ENCODE measurements at places on chromosomes 2 and 18. TPM values are rescaled to one million over a fixed set of nuclear protein-coding genes. Genes with fewer than 3 reads are reported as not detected.

GRCh38 chr2:204187229-204188083 is 250.9 kb downstream of the ICOS start:
- H3K27me3 ChIP-seq, result peaks cover 13% of the 10 kb centered on the region
- H3K4me1 ChIP-seq, result peaks cover 23% of the 10 kb centered on the region
- H3K4me3 ChIP-seq, result no peak overlapping the region

Gene CD226
- total RNA-seq, result 106 TPM

Gene SLC40A1
- total RNA-seq, result 30.9 TPM

- no peaks in the 10 kb centered on the region for H3K27me3 ChIP-seq
- no peaks in the 10 kb centered on the region for H3K36me3 ChIP-seq
- H3K27ac ChIP-seq, result peak overlapping the region; percentile 11
These were observed 35.9 kb downstream of the ADI1 start for GRCh38 chr2:3483227-3483985.

DNA sequence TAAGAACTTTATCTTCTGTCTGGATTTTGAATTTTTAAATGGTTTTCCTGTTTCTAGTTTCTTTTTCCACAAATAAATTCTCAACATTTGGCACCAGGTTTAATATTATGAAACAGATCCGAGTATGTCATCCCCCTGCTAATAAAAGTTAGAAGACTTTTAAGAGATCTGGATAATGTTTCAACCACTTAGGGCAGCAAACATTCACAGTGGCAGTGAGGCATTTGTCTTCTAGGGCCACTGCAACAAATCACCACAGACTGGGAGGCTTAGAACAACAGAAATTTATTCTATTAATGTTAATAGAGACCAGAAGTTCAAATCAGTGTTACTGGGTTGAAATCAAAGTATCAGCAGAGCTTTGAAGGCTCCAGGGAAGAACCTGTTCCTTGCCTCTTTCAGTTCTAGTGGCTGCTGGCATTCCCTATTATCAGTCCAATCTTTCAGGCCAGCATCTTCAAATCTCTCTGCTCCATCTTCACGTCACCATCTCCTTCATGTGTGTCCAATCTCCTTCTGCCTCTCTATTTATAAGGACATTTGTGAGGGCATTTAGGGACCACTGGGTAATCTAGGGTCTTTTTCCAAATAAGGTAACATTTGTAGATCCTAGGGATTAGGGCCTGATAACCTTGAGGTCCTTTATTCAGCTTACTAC is 23.4 kb downstream of the ACSL3 start:
- no peaks in the 10 kb centered on the region for H3K27me3 ChIP-seq
- no peak overlapping the region for H3K27ac ChIP-seq
- no peak for DNase-seq
- peaks cover 26% of the 10 kb centered on the region for H3K4me1 ChIP-seq
- no peaks in the 10 kb centered on the region for H3K36me3 ChIP-seq

- no peak for DNase-seq
- H3K4me3 ChIP-seq, result no peak overlapping the region
- no peaks in the 10 kb centered on the region for H3K4me1 ChIP-seq
- H3K27ac ChIP-seq, result no peak overlapping the region
- H3K36me3 ChIP-seq, result no peaks in the 10 kb centered on the region
These were observed 339.5 kb downstream of the TXNL1 start for GRCh38 chr18:56298935-56299334.

DNA sequence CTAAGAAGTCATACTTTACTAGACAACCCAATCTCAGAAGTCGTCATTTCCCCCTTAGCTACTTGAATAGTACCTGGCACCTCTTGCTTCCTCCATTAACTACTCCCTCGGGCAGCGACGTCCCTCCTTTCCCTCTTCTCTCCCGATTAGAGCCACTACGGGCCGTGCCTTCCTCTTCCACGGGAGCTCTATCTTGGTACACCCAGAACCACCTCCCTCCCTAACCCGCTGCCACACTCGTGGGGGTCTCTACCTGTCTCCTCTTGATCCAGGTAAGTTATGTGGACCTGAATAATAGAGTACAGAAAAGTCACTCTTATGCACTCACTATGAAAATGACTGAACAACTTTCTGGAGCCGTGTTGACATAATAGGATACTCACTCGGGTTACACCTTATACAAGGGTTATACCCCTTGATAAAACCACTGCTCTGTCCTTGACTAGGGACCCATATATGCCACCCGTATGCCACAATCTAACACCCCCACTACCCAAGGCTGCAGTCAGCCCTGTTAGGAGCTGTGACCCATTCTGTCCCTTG is 595 bp upstream of the HDHD2 start:
- DNase-seq, result no peak
- H3K27me3 ChIP-seq, result no peaks in the 10 kb centered on the region
- peak overlapping the region; percentile 98 for H3K27ac ChIP-seq

DNA sequence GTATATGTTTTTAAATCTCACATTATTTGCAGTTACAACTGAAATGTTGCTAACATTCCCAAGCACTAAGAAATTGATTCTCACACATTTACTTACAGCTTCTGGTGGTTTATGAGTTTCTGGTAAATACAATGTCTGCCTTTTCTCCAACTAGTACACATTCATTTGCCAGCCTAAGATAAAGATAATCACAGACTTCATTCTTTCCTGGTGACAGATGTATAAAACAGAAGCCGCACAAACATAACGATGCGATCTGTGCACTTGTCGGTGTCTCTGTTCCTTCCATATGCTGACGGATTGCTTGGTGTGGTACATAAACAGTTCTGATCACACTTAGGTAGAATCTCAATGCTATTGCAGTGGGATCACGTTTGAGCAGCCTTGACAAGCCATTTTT is 100.4 kb upstream of the DDX18 start:
- no peak for DNase-seq
- no peak overlapping the region for H3K4me3 ChIP-seq
- peaks cover 14% of the 10 kb centered on the region for H3K27me3 ChIP-seq
- no peaks in the 10 kb centered on the region for H3K36me3 ChIP-seq

Gene MROH2A
- not detected for total RNA-seq

GRCh38 chr2:97958184-97958583 is 37.6 kb downstream of the TMEM131 start:
- H3K27me3 ChIP-seq, result no peaks in the 10 kb centered on the region
- H3K4me1 ChIP-seq, result peaks cover 52% of the 10 kb centered on the region
- no peak overlapping the region for H3K4me3 ChIP-seq
- H3K27ac ChIP-seq, result peak overlapping the region; percentile 39
- DNase-seq, result no peak
- H3K36me3 ChIP-seq, result peaks cover 2% of the 10 kb centered on the region

DNA sequence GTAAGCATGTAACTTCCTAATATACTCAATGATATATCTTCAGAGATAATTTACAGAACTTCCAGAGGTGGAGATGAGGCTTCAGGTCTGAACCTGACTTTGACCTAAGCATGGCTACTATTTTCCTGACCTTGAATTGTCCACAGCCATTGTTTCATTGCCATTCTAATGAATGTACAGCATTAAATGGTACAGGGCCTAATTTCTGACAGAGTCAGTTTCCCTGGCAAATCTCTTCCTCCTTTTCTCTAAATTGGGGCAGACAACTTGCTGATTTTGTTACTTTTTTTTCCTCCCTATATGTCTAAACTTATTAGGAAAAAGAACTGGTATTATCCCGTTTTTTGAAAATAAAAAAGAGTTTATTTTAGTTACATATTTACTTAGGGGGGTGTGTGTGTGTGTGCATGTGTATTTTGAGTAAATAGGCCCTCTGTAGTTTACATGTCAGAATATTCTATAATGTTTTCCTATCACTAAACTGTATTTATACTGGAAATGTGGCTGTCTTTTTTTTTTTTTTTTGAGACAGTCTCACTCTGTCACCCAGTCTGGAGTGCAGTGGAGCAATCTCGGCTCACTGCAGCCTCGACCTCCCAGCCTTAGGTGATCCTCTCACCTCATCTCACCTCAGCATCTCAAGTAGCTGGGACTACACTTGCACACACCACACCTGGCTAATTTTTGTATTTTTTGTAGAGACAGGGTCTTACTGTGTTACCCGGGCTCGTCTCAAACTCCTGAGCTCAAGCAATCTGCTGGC is 43.3 kb upstream of the SCN9A start:
- H3K4me3 ChIP-seq, result no peak overlapping the region
- no peak overlapping the region for H3K27ac ChIP-seq
- H3K36me3 ChIP-seq, result no peaks in the 10 kb centered on the region
- H3K27me3 ChIP-seq, result no peaks in the 10 kb centered on the region
- no peaks in the 10 kb centered on the region for H3K4me1 ChIP-seq

DNA sequence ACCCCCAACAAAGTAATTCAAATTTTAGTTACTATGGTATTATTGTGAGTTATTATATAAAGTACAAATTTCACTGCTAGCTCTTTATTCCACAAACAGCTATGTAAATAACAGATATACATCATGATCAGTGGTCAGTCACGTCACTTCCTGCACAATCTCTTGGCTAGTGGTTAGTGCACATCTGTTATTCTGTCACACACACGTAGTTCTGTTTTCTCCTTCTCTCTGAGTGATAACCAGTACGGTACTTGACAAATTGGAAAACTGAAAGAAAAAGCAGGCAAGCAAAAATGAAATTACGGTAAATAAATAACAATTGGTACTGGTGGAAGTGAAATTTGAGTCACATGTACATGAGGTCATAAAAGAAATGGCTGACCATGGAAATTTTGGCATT is 728.7 kb downstream of the CCDC85A start:
- H3K4me1 ChIP-seq, result no peaks in the 10 kb centered on the region
- no peak for DNase-seq
- no peak overlapping the region for H3K4me3 ChIP-seq
- no peaks in the 10 kb centered on the region for H3K36me3 ChIP-seq

Gene FRZB
- total RNA-seq, result not detected

DNA sequence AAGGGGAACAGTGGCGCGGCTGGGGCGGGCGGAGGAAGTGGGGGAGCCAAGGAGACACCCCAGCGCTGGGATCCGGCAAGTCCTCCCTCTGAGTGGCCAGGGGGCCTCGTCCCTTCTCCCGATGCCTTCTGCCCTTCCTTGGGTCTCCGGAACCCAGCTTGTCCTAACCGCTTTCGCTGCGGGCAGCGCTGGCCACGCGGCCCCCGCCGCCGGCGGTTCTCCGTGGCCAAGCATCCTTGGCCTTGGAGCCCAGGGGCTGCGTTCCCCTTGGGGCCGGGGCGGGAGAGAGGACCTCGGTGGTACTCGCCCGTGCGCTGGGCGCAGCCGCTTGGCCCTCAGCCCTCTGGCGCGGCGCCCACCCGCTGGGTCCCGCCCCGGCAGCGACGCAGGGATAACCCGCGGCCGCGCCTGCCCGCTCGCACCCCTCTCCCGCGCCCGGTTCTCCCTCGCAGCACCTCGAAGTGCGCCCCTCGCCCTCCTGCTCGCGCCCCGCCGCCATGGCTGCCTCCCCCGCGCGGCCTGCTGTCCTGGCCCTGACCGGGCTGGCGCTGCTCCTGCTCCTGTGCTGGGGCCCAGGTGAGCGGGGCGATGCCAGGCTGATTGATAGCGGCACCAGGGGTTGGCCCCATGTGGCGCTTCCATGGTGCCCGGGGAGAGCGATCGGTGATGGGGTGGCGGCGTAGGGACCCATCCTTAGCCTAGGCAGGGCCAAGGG is 128.7 kb downstream of the UXS1 start:
- DNase-seq, result no peak
- H3K27me3 ChIP-seq, result peaks cover 15% of the 10 kb centered on the region
- peak overlapping the region; percentile 53 for H3K27ac ChIP-seq
- peaks cover 21% of the 10 kb centered on the region for H3K4me1 ChIP-seq

GRCh38 chr2:29632018-29632417 is 289.4 kb downstream of the ALK start:
- no peaks in the 10 kb centered on the region for H3K36me3 ChIP-seq
- H3K4me1 ChIP-seq, result no peaks in the 10 kb centered on the region
- no peak for DNase-seq
- peaks cover 61% of the 10 kb centered on the region for H3K27me3 ChIP-seq

DNA sequence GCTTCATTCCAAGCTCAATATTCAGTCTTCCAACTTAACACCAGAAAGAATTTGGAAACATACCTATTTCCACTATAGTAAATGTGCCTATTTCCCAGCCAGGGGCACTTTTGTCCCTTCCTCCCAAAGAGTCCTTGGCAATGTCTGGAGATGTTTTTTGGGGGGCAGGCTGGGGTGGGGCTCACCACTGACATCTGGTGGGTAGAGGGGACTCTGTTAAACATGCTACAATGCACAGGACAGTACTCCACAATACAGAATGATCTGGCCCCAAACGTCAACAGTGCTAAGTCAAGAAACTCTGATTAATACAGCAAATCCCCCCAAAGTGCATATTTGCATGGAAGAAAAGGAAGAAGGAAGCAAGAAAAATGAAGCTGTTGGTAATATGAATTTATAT is 61.7 kb downstream of the SMIM21 start:
- H3K36me3 ChIP-seq, result no peaks in the 10 kb centered on the region
- DNase-seq, result no peak
- peaks cover 2% of the 10 kb centered on the region for H3K4me1 ChIP-seq
- no peak overlapping the region for H3K4me3 ChIP-seq
- H3K27me3 ChIP-seq, result peaks cover 9% of the 10 kb centered on the region
- H3K27ac ChIP-seq, result no peak overlapping the region

Gene MITD1
- 24.5 TPM for total RNA-seq

Gene SIX3
- total RNA-seq, result not detected

GRCh38 chr2:31324016-31324633 is 90.2 kb downstream of the EHD3 start:
- peak overlapping the region; percentile 90 for H3K4me3 ChIP-seq
- peaks cover 41% of the 10 kb centered on the region for H3K4me1 ChIP-seq
- no peaks in the 10 kb centered on the region for H3K36me3 ChIP-seq

Gene IFIH1
- total RNA-seq, result 56.0 TPM

DNA sequence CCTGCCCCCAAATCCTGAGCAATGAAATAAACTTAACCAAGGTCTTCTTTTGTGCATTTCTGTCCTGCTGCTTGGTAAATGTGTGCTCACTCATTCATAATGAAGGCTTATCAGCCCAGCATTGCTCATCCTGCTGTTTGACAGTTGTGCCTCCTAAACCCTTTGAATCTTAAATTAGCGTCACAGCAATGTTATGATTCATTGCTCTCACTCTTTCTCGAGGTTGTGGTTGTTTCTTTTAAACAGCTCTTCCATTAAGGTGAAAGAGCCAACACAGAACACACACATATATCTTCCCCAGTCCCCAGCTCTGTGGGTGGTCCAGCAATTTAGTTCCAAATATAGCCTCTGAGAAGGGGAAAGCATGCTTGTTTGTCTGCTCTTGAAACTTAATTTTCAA is 84.0 kb downstream of the EVA1A start:
- H3K36me3 ChIP-seq, result peaks cover 3% of the 10 kb centered on the region
- H3K4me3 ChIP-seq, result no peak overlapping the region
- H3K4me1 ChIP-seq, result no peaks in the 10 kb centered on the region
- no peak for DNase-seq
- H3K27me3 ChIP-seq, result peaks cover 54% of the 10 kb centered on the region
